ENCODE measurements at places on chromosomes 4 and X.

- no peak for DNase-seq
Measured at GRCh38 chr4:8538076-8538702, 42.0 kb upstream of the GPR78 start.

GRCh38 chrX:25034889-25035288, 19.1 kb upstream of the ARX start:
- no peak for DNase-seq

- no peak for DNase-seq
Measured at GRCh38 chr4:156976147-156976546, 4.5 kb upstream of the PDGFC start.

DNA sequence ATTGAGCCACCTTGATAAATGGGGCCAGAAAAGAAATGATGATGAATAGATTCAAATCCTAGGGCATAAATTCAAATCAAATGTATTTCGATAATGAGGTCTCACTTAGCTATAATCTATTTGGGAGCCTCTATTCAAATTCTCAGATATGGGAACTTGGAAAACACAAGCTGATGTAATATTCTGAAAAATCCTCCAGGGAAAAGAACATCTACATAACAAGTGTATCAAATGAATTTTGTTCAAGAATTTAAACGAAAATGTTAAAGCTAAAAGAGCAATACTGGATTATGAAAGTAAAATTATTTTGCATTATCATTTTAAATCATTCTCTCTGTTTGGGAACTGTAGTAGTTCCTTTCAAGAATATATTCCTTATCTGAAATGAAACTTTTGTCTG, 38.9 kb upstream of the RAP1GDS1 start:
- DNase-seq: no peak

DNA sequence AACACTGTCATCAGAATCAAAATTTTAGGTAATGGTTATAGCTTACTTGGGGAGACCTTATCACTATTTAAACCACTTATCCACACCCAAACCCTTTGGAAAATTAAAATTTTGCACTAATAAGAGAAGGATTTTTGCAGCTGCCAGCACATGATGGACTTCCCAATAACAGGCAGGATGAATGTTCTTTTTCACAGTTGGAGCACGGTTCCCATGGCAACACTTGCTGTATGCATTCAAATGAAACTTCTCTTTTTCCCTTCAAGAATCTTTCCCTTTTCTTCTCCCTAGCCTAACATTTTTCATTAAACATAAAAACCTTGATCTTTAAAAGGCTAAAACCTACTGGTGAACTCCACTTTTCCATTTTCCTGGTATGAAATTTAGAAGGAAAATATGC, 768.2 kb downstream of the KCTD8 start:
- no peak for DNase-seq

DNA sequence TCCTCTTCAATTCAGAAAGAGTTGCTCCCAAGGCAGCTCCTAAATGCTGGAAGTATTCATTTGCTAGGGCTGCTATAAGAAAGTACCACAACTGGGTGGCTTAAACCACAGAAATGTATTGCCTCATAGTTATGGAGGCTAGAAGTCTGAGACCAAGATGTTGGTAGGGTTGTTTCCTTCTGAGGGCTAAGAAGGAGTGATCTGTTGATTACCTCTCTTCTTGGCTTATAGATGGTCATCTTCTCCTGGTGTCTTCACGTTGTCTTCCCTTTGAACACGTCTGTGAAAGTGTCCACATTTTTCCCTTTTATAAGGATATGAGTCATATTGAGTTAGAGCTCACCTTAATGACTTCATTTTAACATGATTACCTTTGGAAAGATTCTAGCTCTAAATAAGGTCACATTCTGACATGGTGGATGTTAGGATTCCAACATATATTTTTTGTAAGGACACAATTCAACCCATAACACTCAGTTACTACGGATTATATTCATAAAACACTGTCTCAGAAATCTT, 266.3 kb downstream of the SPATA18 start:
- DNase-seq: no peak

- no peak for DNase-seq
Measured at GRCh38 chr4:61177367-61177766, 22.8 kb upstream of the ADGRL3 start.

DNA sequence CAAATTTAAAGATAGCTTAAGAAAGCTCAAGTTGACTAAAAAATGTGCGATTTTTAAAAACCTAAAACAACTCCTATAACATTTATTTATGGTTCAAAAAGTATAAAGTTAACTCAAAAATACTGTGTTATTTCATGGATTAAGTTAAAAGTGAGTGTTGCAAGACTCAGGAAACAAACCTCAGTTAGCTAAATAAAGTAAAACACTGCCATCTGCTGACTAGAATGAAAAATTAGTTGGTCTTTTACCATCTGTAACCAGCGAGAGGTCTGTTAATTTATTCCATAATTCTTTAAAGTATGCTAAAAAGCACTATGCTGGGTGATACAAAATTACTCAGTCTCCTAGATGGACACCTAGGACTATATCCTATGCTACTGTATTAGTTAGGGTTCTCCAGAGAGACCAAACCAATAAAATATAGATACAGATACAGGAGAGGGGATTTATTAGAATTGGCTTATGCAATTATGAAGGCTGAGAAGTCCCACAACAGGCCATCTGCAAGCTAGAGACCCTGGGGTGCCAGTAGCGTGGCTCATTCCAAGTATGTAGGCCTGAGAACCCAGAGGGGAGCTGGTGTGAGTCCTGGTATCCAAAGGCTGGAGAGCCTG, 4.9 kb upstream of the WDFY3 start:
- DNase-seq: peak; percentile 32

DNA sequence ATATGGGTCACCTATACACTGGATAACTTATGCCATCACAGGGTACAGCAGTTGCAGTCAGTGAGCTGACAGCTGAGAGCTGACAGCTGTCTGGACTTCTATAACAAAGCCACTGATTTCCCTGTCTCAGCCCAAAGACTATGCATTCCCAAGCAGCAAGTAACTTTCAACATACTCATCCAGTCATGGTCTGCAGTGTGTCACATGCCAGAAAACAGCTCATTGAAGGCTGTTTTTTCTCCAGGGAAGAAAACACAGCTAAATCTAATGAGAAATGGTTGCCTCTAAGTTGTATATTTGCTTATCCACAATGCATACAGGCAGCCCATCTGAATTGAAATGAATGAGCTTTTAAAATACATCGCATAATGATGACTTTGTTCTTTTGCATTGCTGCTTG, 6.3 kb downstream of the KIAA1210 start:
- no peak for DNase-seq

DNA sequence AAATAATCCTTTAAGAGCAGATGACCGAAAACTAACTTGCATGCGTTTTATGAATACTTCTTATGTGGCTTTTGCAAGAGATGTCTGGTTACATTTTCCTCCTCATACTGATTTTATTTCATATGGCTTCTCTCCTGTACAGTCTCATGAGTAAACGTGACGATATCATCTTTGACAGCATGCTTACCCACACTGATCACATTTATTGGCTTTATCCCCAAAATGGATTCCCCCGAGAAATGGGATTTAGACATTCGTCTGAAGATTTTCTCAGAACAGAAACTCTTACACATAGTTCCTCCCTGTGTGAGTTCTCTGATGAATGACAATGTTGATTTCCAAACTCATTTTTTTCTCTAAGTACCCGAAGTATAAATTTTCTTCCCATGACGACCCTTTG, 939.7 kb upstream of the LCORL start:
- no peak for DNase-seq

- DNase-seq: no peak
Measured at GRCh38 chrX:34528081-34528480, 129.0 kb downstream of the TMEM47 start.
